ENCODE measurements at places on chromosomes 7 and 10. TPM values are rescaled to one million over a fixed set of nuclear protein-coding genes. Genes with fewer than 3 reads are reported as not detected.

FAM204A gene
- total RNA-seq = 42.1 TPM

DNA sequence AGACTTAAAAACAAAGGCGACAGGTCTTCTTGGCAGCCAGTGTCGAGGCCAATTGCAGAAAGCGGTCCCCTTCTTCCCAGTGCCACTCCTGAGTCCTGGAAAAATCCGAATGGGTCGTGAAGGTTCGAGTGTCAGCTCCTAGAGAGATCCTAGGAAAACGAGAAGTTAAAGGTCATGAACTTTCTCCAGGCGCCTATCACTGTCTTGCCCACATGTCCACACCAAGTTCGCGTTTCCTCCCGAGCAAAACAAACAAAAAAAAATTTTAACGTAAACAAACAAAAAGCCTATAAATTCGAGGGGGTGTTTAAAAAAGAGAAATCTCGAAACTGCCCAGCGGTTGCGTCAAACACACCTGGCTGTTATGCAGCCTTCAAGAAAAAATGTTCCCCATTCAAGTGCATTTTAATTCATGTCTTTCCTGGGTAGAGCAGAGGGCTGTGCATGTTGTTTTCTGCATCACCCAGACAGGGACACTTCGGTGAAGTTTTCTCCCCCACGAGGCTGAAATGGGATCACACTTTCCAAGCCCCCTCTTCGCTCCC lies 1.5 kb downstream of the ARHGAP21 start:
- peak overlapping the region; percentile 78 for H3K27ac ChIP-seq
- peak; percentile 40 for DNase-seq
- H3K4me1 ChIP-seq = peaks cover 7% of the 10 kb centered on the region
- H3K27me3 ChIP-seq = no peaks in the 10 kb centered on the region
- peaks cover 3% of the 10 kb centered on the region for H3K36me3 ChIP-seq
- peak overlapping the region; percentile 88 for H3K4me3 ChIP-seq

DNA sequence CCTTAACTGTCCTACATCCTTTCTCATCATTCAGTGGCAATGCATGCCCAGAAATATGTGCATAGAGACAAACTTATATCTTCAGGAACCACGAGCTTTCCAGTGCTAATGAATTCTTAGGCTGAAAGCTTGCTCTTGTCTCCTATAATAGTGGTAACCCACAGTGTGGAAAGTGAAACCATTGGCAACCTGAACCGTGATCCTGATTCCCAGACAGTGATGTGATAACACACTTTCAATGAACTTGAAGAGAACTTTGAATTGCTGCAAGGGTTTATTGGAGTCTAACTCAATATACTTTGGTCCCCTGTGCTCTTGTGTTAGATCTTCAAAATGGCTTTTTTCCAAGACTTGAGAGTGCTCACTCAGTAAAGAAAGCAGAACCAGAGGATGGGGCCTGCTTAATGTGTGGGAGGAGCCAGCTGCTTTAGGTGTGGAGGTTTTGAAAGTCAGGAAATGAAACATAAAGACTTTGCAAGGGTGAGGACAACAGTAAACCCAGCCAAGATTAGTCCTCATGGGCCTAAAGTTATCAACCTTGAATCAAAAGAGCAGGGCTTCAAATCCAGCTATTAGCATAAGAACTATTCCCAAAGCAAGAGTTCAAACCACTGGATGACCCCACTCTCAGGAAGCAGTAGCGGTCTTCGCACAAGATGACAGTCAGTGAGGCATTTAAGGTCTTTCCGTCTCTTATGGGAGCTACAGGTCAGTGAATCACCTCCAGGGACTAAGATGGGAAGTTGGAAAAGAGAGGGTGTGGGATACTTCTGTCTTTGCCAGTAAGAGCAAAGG lies 332.4 kb upstream of the NRP1 start:
- DNase-seq = peak; percentile 57
- H3K27me3 ChIP-seq = no peaks in the 10 kb centered on the region
- H3K4me1 ChIP-seq = no peaks in the 10 kb centered on the region
- no peak overlapping the region for H3K27ac ChIP-seq

DNA sequence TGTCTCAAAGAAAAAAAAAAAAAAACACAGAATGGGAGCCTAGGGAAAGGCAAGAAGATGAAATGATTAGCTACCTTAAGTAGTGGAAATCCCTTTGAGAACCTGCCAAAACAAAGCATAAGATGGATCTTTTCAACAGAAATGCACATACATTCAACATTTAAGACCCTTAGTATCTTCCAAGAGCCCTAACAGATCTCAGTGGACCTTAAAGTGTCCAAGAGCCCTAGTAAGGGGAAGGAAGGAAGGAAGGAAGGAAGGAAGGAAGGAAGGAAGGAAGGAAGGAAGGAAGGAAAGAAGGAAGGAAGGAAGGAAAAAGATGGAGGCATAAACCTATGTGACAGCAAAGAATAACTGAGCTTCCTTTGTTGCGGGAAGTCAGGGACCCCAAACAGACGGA lies 11.6 kb upstream of the MACROH2A2 start:
- H3K27ac ChIP-seq = no peak overlapping the region
- peaks cover 14% of the 10 kb centered on the region for H3K27me3 ChIP-seq
- no peak for DNase-seq

GRCh38 chr7:55651057-55651456 lies 78.8 kb upstream of the VOPP1 start:
- DNase-seq = no peak
- H3K4me1 ChIP-seq = no peaks in the 10 kb centered on the region

EEPD1 gene
- 8.4 TPM for total RNA-seq

LRRC4 gene
- total RNA-seq = 0.33 TPM

DNA sequence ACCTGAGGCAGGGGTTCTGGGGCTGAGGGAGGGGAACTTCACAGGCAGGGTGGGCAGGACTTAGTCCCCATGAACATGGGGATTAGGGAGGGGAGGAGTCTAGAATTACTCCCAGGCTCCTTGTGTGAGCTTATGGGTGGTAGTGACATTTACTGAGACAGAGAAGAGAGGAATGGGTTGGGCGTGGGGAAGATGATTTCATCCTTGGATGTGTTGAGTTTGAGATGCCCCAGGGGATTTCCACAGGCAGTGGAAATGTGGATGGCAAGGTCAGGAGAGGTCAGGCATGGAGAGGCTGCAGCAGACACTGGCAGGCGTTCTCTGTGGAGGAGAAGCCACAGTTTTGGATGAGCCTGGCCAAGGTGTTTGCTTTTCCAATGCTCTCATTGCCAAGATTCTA lies 26.4 kb upstream of the GSDME start:
- H3K4me3 ChIP-seq = no peak overlapping the region
- H3K27ac ChIP-seq = no peak overlapping the region
- no peak for DNase-seq
- peaks cover 2% of the 10 kb centered on the region for H3K4me1 ChIP-seq
- no peaks in the 10 kb centered on the region for H3K27me3 ChIP-seq

GRCh38 chr10:13270877-13271551 lies 28.9 kb downstream of the PHYH start:
- no peaks in the 10 kb centered on the region for H3K4me1 ChIP-seq

DNA sequence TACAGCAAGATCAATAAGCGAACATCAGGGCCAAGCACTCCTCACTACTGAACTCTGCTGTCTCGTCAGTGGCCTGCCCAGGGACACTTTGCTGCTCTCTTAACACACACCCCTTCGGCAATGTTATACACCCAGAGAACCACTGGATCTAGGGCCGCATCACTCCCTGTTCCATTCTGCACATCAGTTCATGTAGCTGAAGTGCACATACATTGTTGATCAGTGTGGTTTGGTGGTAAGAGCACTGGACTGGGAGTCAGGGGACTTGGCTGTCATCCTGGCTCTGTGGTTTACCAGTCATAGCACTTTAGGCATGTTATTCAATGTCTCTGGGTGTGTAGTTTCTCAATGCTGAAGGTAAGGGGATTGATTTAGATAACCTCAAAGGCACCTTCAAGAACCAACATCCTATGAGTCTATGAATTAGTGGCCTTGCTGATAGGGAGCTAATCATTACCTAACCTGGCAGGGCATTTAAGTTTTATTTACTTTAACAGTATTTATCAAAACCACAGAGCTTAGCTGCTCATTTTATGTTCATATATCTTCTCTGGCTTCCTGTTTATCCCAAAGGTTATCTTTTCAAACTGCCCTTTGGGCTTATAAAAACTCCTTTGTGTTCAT lies 24.8 kb downstream of the DUSP5 start:
- no peak overlapping the region for H3K4me3 ChIP-seq
- no peak for DNase-seq
- H3K27ac ChIP-seq = no peak overlapping the region
- H3K4me1 ChIP-seq = peaks cover 14% of the 10 kb centered on the region
- no peaks in the 10 kb centered on the region for H3K36me3 ChIP-seq
- no peaks in the 10 kb centered on the region for H3K27me3 ChIP-seq

TMEM213 gene
- total RNA-seq = not detected

TLX1 gene
- total RNA-seq = not detected

GRCh38 chr7:131197920-131198615 lies 129.6 kb upstream of the MKLN1 start:
- no peak overlapping the region for H3K27ac ChIP-seq
- H3K4me1 ChIP-seq = no peaks in the 10 kb centered on the region

TES gene
- 17.7 TPM for total RNA-seq

DNA sequence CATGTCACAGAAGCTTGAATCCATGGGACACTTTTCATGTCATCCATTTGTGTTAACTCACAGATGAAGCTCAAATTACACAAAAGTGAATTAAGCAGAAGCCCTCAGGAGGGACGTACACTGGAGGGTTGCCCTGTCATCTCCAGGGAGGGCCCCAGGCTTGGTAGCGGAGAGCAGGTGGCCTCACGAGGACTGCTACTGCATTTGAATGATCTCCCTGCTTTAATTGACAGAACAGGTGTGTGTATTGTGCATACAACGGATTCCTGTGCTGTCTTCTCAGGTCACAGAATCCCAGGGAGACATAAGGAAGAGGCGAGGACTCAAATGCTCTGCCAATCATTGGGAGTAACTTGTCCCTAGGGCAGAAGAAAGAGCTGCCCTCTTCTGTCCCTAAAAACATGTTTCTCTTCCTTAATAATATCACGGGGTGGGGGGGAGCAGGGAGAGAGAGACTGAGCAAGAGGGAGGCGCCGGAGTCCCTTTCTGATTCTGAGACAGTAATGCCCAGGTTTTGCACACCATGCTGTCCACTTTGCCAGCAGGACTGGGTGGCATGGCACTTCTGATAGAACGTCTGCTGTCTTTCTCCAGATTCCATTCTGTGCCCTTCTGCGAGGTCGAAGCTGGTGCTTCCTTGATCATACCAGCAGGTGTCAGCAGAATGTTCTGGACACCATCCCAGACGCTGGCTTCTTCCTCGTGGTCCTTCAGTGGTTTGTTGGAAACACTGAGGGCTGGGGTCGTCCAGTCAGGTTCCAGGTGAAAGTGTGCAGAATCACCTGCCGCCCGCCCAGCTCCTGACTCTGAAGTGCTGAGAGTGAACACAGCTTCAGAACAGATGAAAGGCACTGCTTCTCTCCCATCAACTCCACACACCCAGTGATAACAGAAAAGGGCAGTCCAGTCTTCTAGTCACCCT lies 26.2 kb upstream of the RASGEF1A start:
- H3K27me3 ChIP-seq = no peaks in the 10 kb centered on the region
- H3K36me3 ChIP-seq = no peaks in the 10 kb centered on the region
- peak; percentile 29 for DNase-seq
- no peaks in the 10 kb centered on the region for H3K4me1 ChIP-seq
- no peak overlapping the region for H3K4me3 ChIP-seq
- no peak overlapping the region for H3K27ac ChIP-seq

TRIM74 gene
- total RNA-seq = not detected

ACSL5 gene
- 1.7 TPM for total RNA-seq

WNT8B gene
- total RNA-seq = not detected

SSC4D gene
- 0.33 TPM for total RNA-seq

DNA sequence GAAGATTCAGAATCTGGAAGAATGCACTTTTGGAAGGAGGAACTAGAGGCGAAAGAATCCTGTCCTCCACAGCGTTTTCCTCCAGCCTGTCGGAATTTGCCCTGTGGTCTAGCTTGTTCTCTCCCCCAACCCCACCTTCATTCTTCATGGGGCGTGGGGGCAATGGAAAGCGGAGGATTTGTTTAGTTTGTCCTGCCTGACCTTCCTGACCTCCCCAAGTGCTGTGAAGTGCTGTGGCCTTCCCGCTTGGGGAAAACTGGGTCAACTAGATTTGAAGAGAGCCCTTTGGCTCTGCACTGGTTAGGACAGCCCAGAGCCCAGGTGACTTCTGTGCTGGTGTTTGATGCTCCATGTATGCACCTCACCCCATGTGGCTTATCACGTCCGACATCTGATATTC lies 49.1 kb downstream of the GATA3 start:
- no peak overlapping the region for H3K4me3 ChIP-seq
- no peaks in the 10 kb centered on the region for H3K4me1 ChIP-seq
- DNase-seq = no peak
- no peaks in the 10 kb centered on the region for H3K36me3 ChIP-seq

DNA sequence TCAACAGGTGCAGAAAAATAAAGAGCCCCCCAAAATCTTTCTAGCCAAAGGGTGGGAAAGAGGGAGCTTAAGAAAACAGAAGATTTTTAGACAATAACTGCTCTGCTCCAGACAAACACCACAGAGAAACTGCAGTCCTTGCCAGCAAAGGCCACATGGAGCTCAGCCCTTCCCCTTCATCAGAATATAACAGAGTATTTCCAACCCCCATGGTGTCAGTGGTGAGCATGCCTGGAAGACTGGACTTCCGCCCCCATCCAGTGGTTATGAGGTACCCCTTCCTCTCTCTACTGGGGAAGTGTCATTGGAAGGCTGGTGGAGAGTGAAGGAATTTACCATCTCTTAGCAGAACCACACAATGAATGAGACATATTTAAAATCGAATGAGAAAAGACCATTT lies 1007.3 kb upstream of the CELF2 start:
- no peak for DNase-seq
- H3K36me3 ChIP-seq = no peaks in the 10 kb centered on the region
- H3K4me3 ChIP-seq = no peak overlapping the region
- no peaks in the 10 kb centered on the region for H3K4me1 ChIP-seq

- no peak for DNase-seq
- H3K27ac ChIP-seq = no peak overlapping the region
- H3K27me3 ChIP-seq = no peaks in the 10 kb centered on the region
- no peak overlapping the region for H3K4me3 ChIP-seq
- H3K4me1 ChIP-seq = no peaks in the 10 kb centered on the region
Measured at GRCh38 chr10:120432209-120432608, 24.8 kb upstream of the PLPP4 start.

DNA sequence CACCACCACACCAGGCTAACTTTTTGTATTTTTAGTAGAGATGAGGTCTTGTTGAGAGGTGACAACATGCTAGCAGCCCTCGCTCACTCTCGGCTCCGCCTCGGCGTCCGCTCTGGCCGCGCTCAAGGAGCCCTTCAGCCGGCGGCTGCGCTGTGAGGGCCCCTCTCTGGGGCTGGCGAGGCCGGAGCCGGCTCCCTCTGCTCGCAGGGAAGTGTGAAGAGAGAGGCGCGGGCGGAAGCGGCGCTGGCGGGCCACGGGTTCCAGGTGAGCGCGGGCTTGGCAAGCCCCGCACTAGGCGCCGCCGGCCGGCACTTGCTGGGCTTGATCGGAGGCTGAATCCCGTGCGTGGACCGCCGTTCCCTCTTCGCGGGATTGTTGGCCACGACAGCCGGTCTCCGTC lies 83.0 kb downstream of the EEPD1 start:
- H3K36me3 ChIP-seq = no peaks in the 10 kb centered on the region
- no peak overlapping the region for H3K27ac ChIP-seq
- no peaks in the 10 kb centered on the region for H3K4me1 ChIP-seq
- H3K4me3 ChIP-seq = no peak overlapping the region

Measured in fibroblast of lung (primary cell).